Mesangial cell (primary cell): ENCODE measurements at places on chromosomes 7 and 10. TPM values are rescaled to one million over a fixed set of nuclear protein-coding genes. Genes with fewer than 3 reads are reported as not detected.

NACAD gene
- total RNA-seq: 6.0 and 9.4 TPM in 2 replicates

PIK3AP1 gene
- 3.6 and 11.2 TPM in 2 replicates for total RNA-seq

EGFR gene
- 40.4 and 45.3 TPM in 2 replicates for total RNA-seq

CCSER2 gene
- 12.7 and 12.9 TPM in 2 replicates for total RNA-seq

ADAM22 gene
- 2.0 and 7.3 TPM in 2 replicates for total RNA-seq

OR2A12 gene
- not detected in 2 replicates for total RNA-seq

PLOD3 gene
- 84.7 and 113 TPM in 2 replicates for total RNA-seq

HKDC1 gene
- 25.1 and 53.5 TPM in 2 replicates for total RNA-seq

PTPN20 gene
- total RNA-seq: 0.76 and 1.8 TPM in 2 replicates

AVL9 gene
- 14.2 and 25.5 TPM in 2 replicates for total RNA-seq

EPO gene
- not detected in 2 replicates for total RNA-seq

CCL24 gene
- not detected in 2 replicates for total RNA-seq

OLAH gene
- 0.89 and 3.1 TPM in 2 replicates for total RNA-seq

ITGA8 gene
- total RNA-seq: 0.25 TPM in 1 of 2 replicates, not detected in the other

SNCG gene
- total RNA-seq: 2.0 and 8.6 TPM in 2 replicates

CHST15 gene
- 11.6 and 17.6 TPM in 2 replicates for total RNA-seq

AS3MT gene
- 4.7 and 6.0 TPM in 2 replicates for total RNA-seq

ARHGEF35 gene
- total RNA-seq: 1.5 and 3.8 TPM in 2 replicates

GRB10 gene
- 49.7 and 53.8 TPM in 2 replicates for total RNA-seq

ZNF804B gene
- not detected in 2 replicates for total RNA-seq

AZGP1 gene
- total RNA-seq: 0.49 TPM in 1 of 2 replicates, not detected in the other

ATXN7L1 gene
- total RNA-seq: 1.8 and 4.1 TPM in 2 replicates

FLNC gene
- 232 and 267 TPM in 2 replicates for total RNA-seq

TMEM229A gene
- not detected in 2 replicates for total RNA-seq

LIPM gene
- not detected in 2 replicates for total RNA-seq

OR9A2 gene
- not detected in 2 replicates for total RNA-seq

SORBS1 gene
- 1.3 and 2.8 TPM in 2 replicates for total RNA-seq

MET gene
- total RNA-seq: 124 and 141 TPM in 2 replicates

ZNF248 gene
- 4.2 and 4.6 TPM in 2 replicates for total RNA-seq

RAPGEF5 gene
- total RNA-seq: 0.16 and 0.51 TPM in 2 replicates
